NCI-H524 treated with DMSO at 0.1 percent for 48 hours (cell line): ENCODE measurements at places on chromosomes 6 and 20.

DNA sequence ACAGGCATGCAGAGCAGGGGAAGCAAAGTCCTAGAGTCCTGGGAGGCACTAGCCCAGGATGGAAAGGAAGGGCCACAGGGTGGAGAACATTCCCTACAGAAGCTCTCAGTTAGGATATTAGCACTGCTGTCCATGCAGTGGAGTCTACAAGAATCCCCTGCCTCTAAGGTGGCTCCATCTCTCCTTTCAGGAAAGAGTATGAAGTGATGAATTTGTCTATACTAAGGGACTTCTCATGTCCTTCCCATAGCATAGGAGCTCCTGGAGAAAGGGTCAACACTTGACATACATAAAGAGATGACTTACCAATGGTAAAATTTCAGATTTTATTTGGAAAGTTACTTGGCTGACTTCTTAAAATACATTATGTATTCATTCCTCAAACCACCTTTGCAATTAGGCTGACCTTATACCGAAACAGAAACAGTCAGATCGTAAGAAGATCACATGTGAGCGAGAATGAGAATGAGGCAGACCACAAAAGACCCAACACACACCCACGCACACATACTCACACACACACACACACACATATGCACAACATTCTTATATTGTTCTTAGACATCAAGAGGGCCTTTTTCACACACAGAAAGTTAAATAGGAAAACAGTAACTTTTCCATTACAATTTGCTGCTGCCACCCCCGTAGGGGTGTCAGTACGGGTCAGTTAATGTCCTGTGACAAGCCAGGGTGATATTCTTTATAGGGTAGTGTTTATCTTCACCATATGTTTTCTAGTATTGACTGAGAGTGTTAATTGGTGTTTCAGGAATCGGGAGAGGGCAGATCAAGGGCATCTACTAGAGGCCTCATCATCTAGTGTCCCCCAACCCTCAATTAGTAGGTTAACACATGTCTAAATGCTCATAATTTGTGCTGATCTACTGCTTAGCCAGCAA, 159.4 kb downstream of the FAXC start:
- DNase-seq, result no peak

DNA sequence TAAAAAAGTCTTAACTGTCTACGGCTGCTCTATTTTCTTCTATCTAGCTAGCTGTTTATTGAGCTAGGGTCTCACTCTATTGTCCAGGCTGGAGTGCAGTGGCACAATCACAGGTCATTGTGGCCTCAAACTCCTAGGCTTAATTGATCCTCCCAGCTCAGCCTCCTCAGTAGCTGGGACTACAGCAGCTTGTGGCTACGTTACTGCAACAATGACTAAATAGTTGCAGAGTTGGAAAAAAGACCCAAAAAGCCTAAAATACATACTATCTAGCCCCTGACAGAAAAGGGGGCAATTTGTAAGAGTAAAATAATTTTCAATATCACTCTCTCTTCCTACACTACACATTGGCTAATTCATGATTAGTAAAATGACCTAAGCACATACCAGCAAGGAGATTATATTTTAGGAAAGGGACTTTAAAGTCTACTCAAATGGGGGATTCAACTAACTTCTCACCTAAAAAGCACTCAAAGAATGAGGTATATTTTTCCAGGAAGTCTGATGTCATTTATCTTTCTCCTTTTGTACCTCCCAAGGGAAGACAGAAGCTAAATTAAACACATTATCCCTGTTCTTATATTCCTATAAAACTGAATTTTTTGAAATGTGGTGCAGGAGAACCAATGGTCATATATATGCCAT, 82.8 kb downstream of the ZMYND8 start:
- no peak for DNase-seq

- DNase-seq, result no peak
Measured at GRCh38 chr6:34912715-34913464, 23.8 kb downstream of the ANKS1A start.

GRCh38 chr6:137490961-137491360, 3.2 kb downstream of the OLIG3 start:
- no peak for DNase-seq

- no peak for DNase-seq
Measured at GRCh38 chr6:138692978-138693909, 80.3 kb upstream of the CCDC28A start.

- no peak for DNase-seq
Measured at GRCh38 chr6:11766589-11767450, 11.8 kb downstream of the ADTRP start.

DNA sequence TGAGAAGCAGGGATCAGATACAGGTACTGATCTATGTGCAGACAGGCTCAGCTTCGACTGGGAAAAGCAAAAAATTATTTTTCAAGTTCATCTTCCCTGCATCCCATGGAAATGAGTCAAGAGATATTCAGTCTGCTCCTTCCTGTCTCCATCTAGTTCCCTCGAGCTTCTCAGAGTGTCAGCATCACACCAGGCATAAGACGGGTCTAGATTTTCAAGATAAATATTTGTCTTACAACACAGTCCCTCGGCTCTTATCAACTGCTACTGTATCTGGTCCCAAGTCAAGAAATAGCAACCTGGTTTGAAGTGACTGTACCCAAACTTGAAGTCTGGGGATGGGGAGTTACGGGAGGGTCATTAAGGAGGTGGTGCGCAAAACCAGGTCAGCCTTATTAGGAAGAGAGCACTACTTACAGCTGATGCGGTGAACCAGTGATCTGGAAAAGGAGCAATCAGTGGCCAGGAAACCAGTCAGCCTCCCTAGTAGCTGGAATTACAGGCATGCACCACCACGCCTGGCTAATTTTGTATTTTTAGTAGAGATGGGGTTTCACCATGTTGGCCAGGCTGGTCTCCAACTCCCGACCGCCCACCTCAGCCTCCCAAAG, 29.7 kb downstream of the ZMYND8 start:
- DNase-seq, result no peak

GRCh38 chr6:10402648-10403311, 12.1 kb downstream of the TFAP2A start:
- no peak for DNase-seq

GRCh38 chr6:129022011-129022553, 139.1 kb downstream of the LAMA2 start:
- DNase-seq, result no peak

DNA sequence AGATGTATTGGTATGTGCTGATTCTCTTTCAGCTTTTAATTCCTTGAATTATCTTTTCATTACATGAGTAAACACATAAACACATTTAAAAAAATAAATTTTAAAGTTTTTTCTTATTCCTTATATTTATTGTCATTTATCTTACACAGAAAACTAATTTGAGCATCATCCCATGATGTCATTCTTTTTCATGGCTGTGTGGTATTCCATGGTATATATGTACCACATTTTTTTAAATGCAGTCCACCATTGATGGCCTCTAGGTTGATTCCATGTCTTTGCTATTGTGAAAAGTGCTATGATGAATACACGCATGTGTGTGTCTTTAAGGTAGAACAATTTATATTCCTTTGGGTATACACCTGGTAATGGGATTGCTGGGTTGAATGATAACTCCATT, 33.3 kb downstream of the OTOR start:
- no peak for DNase-seq

DNA sequence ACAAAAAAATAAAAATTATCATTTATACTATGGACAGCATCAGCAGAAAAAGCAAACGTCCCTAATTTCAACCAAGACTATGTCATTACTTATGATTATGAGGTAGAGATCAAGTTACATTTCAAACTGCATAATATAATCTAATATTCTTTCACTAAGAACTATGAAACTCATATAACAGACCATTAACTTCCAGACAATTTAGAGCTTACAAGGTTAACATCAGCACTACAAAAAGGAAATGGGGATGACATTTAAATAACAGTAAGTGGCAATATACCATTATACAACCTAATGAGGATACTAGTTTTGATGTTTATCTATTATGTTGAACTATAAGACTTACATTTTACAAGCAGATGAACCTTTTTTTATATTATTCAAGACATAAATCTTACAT, 261.0 kb upstream of the THEMIS start:
- DNase-seq, result peak; percentile 67

DNA sequence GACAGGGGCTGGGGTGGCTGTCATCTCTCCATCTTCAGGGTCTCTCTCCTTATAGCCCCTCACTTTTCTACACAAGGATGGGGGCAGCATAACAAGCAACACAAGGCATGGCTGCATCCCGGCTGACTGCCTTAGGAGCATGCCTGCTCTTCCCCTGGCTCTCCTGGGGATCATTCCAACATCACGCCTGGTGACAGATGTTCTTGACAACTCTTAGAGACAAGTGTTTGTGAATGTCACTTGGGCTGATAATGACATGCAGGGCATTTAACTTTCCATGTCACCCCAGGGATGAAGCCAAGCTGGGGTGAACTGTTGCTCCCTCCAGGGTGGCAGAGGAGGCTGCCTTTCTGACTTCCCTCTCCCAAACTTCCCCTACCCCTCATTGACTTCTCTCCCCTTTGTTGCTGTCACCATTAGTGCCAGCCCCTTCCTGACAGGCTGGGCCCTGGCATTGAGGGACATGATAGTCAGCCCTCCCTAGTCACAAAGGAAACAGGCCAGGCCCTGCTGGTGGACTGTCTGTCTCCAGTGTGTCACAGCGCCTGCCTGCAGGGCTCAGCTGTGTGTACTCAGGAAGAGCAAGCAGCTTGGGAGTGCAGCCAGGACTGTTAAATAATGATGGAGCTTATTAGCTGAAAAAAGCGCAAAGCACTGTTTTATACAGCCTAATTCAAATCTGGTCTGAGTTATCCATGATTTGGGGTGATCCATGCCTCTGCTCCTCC, 161.8 kb downstream of the LRFN2 start:
- DNase-seq, result peak; percentile 46

DNA sequence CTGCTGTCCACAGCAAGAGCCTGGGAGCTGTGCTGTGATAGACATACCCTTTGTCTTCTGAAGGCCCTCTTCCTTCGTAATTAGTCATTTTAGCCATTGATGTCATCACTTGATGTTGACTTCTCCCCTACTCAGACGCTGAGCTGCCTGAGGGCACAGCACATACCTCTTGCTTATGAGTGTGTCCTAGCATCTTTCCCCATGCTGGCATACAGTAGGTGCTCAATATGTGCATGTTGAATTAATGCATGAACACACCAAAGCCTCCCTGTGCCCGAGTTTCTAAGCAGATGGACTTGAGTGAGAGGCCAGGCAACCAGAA, 35.8 kb upstream of the FAM83D start:
- no peak for DNase-seq

GRCh38 chr6:37960139-37960935, 140.8 kb downstream of the ZFAND3 start:
- no peak for DNase-seq

GRCh38 chr20:52060794-52061714, 130.5 kb downstream of the ZFP64 start:
- DNase-seq, result no peak

DNA sequence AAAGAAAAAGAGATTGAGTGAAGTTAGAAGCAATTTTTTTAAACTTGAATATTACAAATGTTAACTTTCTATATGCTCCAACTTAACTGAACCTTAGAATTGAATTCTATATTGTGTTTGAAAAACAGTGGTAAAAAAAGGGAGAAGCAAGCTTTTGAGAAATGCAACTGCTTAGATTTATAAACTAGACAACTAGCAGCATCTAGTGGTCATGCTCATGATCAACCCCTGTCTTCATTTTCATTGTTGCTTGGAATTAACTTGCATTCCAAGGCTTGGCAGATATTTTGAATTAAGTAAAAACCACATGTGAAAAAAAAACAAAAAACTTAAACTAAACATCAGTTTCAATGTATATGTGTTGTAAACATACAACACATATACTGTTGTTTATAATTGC, 113.1 kb downstream of the C6orf58 start:
- DNase-seq, result no peak

- no peak for DNase-seq
Measured at GRCh38 chr6:168032005-168032760, 34.7 kb downstream of the KIF25 start.

- no peak for DNase-seq
Measured at GRCh38 chr6:46612645-46613044, 40.0 kb downstream of the CYP39A1 start.

- DNase-seq, result no peak
Measured at GRCh38 chr6:17179530-17180073, 77.8 kb downstream of the STMND1 start.

- no peak for DNase-seq
Measured at GRCh38 chr6:111667931-111668330, 62.3 kb upstream of the TRAF3IP2 start.

DNA sequence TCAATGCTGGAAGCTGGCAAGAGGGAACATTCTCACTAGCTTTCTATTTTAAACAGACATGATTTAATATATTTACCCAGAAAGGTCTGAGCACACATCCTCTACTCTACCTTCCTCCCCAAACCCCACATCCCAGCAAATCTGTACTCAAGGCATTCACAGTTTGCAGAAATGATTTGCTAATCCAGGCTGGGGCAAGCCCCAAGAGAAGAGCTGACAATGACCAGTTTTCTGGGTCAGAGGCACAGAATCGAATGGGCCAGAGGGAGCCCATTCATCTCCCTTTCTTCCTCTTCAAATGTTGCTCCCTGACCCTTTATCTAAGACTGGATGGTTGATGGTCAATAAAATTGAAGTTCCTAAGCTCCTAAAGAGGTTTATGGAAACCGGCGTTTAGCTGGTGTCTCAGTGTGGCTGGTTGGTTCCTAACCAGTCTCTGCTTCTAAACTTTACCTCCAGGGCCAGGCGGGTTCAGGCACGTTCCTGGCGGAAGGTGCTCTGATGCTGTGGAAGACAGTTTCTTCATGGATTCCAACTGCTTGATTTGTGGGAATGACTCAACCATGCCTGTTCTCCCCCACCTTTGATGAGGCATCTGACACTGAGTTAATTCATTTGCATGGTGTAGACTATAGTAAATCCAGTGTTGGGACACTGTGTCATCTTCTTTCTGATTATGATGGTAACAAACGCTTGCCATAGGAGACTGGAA, 96.4 kb upstream of the IYD start:
- no peak for DNase-seq

- no peak for DNase-seq
Measured at GRCh38 chr6:3324262-3324942, 65.7 kb downstream of the PSMG4 start.

DNA sequence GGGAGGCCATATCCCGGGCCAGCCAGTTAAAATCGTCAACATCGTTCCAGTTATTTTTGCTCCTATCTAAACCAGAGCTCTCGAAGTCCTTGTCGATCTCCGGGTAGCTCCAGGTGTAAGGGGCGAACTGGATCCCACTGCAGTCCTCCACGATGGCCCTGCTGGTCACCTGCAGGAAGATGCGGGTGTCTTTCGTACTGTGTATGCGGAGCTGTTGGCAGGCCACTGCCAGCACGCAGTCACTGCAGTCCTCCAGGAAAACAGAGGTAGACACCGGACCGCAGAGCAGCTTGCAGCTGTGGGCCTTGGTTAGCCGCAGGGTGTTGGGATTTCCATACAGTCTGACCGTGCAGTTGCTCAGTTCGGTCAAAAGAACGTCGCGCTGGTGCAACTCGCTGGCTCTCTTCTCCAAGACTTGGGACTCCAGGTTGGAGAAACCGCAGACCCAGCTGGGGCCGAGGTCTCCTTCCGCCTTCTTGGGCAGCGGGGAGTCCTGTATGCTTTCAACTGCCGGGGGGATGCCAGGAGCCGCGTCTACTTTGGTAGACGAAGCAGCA, 742 bp downstream of the TBCC start:
- DNase-seq, result no peak
